Stimulated activated CD8-positive, alpha-beta memory T cell treated with anti-CD3 and anti-CD28 coated beads, Interleukin-4, amount 100 ng/mL, for 4 hours (primary cell): ENCODE measurements at places on chromosomes 3 and 15.

DNA sequence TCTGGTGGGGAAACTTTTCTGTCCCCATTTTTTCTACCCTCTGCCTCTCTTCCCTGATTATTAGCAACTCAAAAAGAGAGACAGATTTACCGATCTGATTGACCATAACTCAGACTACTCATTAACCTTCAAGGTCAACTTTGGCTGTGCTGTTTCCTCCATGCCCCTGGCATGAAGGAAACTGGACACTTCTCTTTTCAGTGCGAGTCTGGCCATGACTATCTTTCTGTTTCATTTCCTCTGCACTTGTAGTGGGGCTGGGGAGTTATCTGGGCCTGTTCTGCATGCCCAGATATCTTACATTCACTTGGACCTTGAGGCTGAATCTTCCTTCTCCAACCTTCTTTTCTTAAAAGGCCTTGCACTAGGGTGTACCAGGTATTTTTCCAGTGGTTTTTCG is 76.9 kb upstream of the SLCO2A1 start:
- no peak for DNase-seq

DNA sequence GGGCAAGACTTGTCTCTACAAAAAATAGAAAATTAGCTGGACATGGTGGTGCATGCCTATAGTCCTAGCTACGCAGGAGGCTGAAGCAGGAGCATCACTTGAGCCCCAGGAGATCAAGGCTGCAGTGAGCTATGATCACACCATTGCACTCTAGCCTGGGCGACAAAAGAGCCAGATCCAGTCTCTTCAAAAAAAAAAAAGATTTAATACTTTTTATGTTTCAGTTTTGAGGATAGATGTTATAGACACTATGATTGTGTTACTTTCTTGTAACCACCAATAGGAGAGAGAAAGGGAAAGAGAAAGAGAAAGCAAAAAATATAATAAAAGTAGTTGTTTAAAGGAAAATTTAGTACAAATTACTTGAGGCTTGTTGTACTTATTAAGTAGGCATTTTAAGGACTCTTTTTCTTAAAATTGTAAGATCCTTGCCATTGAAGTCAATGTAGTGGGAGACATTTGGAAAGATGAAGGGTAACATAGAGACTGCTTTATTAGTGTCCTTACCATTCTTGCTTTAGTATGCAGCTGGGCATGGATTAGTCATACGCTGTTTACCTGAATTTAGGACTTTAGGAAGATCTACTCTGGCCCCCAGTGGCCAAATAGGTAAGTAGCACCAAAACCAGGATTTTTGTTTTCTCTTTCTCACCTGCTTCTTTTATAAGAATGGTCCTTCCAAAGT is 35.1 kb upstream of the ZDHHC23 start:
- DNase-seq: no peak

- no peak for DNase-seq
These were observed 62.8 kb upstream of the LINGO1 start for GRCh38 chr15:77695548-77695947.

DNA sequence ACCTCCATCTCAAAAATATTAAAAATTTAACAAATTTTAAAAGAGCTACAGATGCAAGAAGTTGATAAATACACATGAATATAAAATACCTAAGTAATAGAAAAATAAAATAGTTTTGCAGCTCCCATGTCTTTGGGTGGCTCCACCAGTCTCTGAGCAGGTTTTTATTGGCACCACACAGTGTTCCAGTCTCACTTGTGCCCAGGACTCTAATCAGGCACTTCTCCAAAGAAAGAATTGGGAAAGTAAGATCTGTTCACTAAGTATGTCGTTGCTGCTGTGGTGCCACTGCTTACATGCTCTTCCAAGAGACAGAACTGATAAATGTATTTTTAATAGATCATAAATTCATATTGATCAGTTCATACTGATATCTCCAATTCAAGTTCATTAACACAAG is 92.5 kb upstream of the ABI3BP start:
- DNase-seq: no peak

GRCh38 chr15:89389841-89390603 is 55.4 kb upstream of the POLG start:
- DNase-seq: no peak

GRCh38 chr3:122469659-122470058 is 45.1 kb downstream of the KPNA1 start:
- DNase-seq: no peak

DNA sequence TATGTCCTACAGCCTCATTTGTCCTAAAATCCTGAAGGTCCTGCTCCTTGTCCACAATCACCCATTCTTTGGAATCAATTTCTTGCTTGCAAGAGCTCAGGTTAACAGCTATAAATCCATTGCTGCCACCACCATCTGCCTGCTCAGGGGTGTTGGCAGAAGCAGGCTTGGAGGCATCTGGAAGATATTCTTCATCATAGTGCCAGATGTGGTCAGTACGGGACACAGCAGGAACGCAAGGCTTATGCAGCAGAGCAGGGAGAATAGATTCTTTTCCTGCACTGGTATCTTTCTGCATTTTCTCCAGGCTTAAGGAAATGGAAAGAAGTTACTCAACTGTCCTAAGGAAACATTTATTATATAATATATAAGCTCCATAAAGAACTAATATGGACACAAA is 38.5 kb upstream of the CDAN1 start:
- no peak for DNase-seq

- DNase-seq: no peak
These were observed 8.2 kb upstream of the VGLL4 start for GRCh38 chr3:11651900-11652299.

DNA sequence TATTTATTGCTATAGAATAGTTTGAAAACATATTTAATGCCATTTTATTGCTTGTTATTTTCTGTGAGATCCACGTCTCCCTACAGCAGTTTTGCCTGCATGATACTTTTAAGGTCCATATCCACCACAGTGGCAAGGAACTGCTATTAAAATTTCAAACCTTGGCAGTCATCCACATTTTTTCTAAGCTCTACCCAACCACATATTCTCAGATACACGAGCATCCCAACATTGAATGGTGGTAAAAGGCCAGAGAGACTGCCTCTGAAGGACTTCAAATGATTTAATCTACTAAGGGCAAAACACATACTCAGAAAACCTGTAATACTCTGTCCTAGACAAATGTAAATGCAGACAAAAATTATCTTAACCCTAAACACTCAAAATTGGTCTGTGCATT is 173.1 kb downstream of the ERC2 start:
- no peak for DNase-seq

DNA sequence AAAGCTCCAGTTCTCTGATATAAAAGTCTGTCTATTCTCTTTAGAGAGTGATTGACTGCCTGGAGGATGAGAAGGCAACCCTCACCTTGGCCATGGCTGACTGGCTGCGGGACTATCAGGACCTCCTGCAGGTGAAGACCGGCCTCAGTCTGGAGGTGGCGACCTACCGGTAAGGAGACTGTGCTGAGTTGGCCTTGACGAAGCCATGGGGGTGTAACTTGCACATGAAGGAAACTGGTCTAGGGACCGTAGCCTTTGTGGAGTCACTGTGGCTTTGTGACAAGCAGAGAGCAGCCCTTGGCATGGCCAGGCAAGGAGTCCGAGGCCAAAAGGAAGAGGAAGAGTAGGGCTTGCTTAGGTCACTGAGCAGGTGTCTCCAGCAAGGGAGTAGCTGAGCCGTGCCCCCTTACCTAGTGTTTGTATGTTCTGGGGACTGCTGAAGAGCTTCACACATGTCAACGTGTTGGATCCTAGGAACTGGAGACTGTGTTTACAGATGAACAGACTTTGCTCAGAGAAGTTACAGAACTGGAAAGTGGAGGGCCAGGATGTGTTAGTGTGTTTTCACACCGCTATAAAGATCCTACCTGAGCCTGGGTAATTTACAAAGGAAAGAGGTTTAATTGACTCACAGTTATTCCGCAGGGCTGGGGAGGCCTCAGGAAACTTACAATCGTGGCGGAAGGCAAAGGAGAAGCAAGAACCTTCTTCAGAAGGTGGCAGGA is 8.8 kb downstream of the SYNM start:
- no peak for DNase-seq

DNA sequence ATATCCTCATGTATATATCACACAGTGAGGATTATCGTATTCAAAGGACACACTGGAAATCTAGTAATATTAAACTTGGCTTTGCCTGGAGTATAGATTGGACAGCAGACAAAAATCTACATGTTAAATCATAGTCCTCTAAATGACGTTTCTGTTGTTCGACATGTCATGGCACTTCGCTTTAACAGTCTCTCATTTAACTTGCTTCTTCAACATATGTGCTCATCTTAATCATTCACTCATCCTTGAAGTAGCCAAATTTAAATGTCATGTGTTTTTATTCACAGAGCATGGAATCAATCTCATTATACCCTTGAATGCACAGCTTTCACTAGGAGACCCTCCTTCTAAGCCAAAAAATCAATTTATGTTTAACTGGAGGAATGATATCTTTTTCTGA is 417.0 kb upstream of the CNTN6 start:
- DNase-seq: no peak

GRCh38 chr15:59819092-59819491 is 130.0 kb upstream of the BNIP2 start:
- no peak for DNase-seq

DNA sequence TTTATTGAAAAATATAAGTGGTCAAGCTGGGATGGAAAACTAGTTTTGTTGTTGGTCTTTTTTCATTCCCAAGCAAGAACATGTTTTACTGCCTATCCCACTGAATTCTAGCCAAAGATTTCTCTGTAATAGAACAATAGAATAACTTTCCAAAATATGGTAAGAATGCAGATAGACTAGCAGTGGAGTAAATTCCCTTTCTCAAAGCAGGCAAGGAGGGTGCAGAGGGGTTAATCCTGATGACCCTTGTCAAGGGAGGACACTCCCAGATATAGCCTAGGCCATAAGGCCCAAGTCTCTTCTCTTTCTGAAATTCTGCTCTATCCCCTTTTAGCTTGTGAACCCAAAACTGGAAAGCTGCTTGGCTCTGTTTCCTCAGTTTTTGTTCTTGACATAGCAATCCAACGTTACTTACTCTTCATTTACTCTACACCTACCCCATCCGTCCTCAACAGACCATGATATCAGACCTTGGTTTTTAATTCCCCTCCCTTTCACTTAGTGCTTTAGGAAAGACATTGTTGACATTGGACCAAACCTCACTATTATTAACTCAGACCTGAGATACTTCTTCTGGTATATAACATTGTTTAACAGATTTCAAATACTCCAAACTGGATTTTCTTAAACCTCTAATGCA is 453.6 kb upstream of the THBS1 start:
- no peak for DNase-seq

DNA sequence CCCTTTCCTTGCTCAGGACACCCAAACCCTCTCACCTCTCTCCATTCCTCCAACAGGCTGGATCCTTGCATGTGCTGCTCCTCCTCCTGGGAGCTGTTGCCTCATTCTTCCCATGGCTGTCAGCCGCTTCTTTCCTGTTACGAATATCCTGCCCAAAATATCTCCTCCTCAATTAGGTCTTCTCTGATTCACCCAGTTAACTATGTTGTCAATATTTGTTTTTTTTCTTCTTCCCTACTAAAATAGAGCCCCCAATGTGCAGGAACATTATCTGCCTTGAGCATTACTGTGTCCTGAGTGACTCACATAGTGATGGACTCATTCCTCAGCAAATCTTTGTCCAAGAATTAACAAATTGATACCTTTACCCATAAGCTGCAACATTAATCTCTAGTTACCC is 357.2 kb downstream of the CLSTN2 start:
- no peak for DNase-seq

DNA sequence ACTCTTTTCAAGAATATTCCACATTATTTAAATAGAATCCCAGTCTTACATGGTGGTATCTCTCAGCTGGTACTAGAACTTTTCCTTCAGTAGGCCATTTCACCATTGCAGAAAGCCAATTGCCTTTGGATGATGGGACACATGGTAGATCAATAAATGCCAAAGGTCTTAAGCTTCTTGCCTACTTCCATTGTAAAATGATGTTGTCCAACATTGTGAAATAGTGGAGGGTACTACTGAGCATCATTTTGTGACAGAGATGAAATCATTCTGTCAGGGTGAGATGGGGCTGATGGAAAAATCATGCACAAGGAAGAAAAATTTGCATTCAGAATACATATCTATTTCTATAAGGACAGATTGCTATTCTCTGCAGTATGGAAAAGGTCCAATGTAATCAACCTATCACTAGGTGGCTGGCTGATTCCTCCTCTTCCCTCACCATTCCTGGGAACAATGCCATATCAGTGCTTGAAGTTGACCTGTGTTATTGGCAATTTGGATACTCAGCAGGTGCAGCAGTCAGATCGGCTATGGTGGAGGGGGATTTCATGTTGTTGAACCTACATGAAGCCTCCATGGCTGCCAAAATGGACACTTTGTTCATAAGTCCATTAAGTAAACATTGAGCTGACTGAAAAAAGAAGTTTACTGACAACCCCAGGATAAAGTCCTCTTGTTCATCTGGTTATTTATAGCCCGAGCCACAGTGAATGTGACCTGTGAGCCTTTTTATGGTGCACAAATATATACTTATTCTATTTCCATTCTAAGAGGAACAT is 596.9 kb upstream of the ARPP21 start:
- DNase-seq: no peak

DNA sequence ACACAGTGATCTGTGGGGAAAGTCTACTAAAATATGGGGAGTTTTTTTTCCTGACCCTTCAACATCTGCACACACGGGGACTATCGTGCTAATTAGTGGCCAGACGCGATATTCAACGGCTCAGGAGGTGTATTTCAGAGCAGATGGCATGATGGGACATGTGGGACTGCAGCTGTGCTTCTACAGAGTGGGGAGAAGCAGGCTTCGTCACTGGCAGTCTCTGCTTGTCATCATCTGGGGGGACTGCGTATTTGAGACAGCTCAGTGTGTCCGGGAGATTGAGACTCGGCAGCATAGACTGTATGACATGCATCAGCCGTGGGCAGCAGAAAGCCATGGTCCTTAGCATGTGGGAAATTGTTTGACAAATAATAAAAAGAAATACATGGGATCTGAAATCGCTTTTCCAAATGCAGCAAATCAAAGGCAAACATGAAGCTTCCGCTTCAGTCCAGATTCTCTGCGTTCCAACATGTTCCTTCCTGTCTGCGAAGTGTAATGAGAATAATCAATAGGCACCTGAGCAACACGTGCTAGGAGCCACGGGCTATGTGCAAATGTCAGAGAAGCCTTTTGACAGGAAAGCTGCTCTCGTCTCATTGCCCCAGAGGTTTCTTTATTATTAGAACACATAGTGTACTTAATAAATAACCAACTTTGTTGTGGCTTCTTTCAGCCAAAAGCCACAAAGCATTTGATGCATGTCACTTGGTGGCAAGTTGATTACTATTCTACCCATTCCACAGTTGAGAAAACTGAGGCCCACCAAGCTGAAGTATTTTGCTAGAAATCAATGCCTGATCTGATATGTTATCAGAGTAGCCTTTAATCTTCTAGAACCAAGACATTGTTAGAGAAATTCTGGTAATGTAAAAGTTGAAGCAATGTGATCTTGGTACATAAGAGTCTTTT is 276.3 kb downstream of the RYR3 start:
- DNase-seq: no peak
